Tibial nerve (tissue), 4 donors: ENCODE measurements at places on chromosomes 13 and 19. TPM values are rescaled to one million over a fixed set of nuclear protein-coding genes. Genes with fewer than 3 reads are reported as not detected.

IZUMO2 gene
- total RNA-seq, result not detected

F7 gene
- total RNA-seq, result not detected

DNA sequence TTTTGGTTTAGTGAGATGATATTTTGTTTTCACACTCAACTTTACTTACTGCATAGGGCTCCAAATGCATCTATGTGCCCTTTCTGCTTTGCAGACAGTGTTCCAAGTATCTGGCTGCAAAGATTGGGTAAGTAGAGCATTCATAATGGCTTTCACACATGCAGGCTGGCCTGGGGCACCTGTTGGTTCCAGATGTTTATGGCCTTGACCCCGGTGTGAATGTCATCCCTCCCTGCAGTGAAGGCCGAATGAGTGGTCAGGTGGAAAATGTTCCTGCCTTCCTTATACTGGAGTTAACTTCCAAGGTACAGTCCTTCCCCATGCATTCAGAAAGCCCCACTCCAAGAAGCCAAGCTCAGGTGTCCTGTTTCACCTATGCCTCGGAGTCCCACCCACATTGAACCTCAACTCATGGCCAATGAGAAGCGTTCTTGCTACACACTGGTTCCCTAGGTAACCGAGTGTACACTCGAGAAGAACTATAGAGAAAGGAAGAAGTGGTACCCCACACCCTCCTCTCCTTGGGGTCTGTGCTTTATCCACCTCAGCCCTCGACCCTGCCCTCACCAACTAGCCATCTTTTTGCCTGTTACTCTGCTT lies 23.0 kb upstream of the ZNF536 start:
- no peak overlapping the region for H3K27ac ChIP-seq
- no peaks in the 10 kb centered on the region for H3K27me3 ChIP-seq
- peaks cover 5% of the 10 kb centered on the region for H3K4me1 ChIP-seq
- H3K36me3 ChIP-seq, result no peaks in the 10 kb centered on the region
- H3K4me3 ChIP-seq, result no peak overlapping the region
- no peak for DNase-seq

DNA sequence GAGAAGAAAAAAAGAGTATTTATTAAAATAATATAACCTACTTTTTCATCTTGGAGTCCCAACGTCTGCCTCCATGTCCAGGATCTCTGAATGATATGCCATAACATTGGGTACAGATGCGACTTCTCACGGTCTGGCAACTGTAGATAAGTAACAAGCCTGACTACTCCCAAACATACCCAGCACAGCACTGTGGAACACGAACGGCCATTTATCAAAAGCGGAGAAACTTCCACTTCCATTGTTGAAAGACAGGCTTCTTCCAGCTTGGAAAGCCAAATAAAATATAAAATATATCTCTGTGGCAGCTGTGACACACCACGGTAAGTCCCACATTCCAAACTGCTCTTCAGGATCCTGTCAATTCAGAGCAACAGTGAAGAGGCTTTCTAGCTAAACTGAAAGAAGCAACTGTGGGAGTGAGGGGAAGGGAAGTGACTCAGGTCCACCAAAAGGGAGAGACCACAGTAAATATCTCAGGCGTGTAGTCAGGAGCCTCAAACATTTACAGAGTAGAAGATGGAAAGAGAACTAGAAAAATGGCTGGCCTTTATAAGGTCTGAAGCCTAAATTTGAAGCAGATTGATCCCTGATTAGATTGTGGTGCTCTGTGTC lies 331.7 kb downstream of the LIG4 start:
- H3K4me3 ChIP-seq, result no peak overlapping the region
- H3K27ac ChIP-seq, result no peak overlapping the region
- no peaks in the 10 kb centered on the region for H3K27me3 ChIP-seq
- no peak for DNase-seq
- H3K36me3 ChIP-seq, result no peaks in the 10 kb centered on the region
- H3K4me1 ChIP-seq, result no peaks in the 10 kb centered on the region

DNA sequence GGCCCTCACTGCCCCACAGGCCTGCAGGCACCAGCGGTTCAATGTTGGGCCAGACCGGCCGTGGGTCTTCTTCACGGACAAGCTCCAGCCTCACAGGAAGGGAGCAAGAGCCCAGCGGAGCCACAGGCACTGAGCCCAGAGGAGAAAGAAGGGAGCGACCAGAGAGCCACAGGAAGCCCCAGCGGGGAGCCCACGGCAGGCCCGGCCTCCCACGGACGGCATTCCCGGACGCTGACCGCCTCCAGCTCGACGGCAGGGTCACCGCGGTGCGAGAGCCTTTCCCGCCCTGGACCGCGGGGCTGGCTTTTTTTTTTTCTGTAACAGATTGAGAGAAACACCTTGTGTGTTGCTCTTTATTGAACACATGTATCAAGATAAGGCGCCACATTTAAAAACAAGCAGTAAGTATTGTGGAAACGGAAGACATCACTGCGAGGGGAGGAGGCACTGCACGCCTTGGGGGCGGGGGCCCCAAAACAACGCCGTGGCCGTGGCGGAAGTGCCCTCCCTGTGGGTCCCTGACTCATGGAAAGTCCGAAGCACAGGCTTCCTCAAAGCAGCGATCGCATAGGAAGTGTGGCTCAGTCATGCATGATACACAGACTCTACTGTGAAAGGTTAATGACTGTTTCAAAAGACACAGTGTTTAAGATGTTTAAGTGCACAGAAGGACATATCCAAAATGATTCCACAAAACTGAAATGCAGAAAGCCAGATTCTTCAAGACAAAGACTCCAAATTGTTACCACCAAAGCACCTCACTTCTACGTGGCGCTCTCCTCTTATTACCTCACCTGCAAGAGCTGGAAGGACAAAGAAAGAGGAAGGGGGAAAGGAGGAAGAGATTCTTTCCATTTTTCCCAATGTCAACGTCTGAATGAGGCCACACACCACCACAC lies 3.5 kb downstream of the RASA3 start:
- DNase-seq, result peak; percentile 55
- H3K27ac ChIP-seq, result peak overlapping the region; percentile 87
- no peaks in the 10 kb centered on the region for H3K27me3 ChIP-seq
- peak overlapping the region; percentile 38 for H3K4me3 ChIP-seq
- peaks cover 35% of the 10 kb centered on the region for H3K4me1 ChIP-seq

DNA sequence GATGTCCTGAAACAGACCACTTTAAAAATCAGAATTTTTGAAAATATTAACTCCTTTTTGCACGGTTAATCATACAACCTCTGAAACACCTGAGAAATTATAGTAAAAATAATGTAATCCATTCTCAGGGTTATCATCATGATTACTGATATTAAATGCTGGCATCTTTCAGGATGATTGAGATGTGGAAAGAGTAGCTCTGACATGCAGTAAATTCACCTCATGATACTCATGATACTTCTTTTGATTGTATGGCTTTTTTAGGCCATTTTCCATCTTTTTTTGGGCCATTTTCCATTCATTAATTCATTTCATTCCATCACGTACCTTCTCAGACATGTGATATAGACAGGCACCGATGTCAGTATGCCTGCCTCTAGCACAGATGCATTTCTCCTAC lies 85.1 kb downstream of the FGF14 start:
- H3K4me3 ChIP-seq, result no peak overlapping the region
- DNase-seq, result no peak
- H3K27me3 ChIP-seq, result no peaks in the 10 kb centered on the region
- no peaks in the 10 kb centered on the region for H3K36me3 ChIP-seq
- H3K27ac ChIP-seq, result no peak overlapping the region
